Non-pigmented ciliary epithelial cell (primary cell): ENCODE measurements at places on chromosomes 1 and 21.

DNA sequence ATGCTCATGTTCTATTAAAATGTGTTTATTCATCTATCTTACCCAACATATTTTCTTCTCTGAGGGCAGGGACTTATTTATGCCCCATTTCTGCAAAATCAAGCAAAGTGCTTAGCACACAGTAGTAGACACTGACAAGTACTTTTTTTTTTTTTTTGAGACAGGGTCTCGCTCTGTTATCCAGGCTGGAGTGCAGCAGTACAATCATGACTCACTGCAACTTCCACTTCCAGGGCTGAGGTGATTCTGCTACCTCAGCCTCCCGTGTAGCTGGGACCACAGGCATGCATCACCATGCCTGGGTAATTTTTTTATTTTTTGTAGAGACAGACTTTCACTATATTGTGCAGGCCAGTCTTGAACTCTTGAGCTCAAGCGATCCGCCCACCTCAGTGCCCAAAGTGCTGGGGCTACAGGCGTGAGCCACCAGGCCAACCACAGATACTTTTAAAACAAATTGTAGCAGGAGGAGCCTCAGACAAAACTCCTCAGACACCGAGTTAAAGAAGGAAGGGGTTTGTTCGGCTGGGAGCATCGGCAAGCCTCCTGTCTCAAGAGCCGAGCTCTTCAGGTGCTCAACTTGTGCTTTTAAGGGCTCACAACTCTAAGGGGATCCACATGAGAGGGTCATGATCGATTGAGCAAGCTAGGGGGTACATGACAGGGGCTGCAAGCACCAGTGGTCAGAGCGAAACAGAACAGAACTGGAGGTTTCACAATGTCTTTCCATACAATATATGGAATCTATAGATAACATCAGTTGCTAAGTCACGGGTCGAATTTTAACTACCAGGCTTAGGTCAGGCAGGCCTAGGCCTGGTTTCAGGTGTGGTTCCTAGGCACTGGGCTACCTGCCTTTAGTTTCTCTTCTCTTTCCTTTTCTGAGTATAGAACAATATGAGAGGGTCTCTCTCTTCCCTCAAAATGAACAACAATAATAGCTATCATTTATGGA, 5.7 kb upstream of the TMEM167B start:
- no peak for DNase-seq

GRCh38 chr1:32393832-32394140, 455 bp downstream of the BSDC1 start:
- DNase-seq, result no peak

GRCh38 chr1:83794384-83794783, 204.5 kb downstream of the TTLL7 start:
- DNase-seq, result no peak

DNA sequence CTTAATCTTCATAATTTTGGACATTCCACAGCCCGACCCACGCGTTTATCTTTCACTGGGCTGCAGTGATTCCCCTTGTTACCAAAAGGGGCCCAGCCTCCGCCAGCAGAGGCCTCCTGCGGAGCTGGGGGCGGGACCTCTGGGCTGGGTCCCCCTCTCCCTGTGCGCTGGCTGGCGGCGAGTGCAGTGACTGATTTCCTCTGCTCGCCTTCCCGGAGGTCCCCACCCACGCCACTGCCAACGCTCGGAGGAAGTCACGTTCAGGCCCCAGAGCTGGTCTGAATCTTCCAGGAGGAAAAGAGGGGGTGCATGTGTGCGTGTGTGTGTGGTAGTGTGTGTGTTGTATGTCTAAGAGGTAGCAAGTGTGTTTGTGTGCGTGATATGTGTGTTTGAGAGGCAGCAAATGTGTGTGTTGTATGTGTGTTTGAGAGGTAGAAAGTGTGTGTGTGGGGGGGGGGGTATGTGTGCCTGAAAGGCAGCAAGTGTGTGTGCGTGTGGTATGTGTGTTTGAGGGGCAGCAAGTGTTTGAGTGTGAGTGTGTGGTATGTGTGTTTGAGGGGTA, 35.0 kb upstream of the JAK1 start:
- DNase-seq, result no peak

GRCh38 chr1:15207829-15208429, 39.1 kb upstream of the FHAD1 start:
- no peak for DNase-seq
